ENCODE measurements at places on chromosomes 1 and 21.
A peak's percentile ranks its signal among the peaks of the same experiment; 100 is the strongest.

DNA sequence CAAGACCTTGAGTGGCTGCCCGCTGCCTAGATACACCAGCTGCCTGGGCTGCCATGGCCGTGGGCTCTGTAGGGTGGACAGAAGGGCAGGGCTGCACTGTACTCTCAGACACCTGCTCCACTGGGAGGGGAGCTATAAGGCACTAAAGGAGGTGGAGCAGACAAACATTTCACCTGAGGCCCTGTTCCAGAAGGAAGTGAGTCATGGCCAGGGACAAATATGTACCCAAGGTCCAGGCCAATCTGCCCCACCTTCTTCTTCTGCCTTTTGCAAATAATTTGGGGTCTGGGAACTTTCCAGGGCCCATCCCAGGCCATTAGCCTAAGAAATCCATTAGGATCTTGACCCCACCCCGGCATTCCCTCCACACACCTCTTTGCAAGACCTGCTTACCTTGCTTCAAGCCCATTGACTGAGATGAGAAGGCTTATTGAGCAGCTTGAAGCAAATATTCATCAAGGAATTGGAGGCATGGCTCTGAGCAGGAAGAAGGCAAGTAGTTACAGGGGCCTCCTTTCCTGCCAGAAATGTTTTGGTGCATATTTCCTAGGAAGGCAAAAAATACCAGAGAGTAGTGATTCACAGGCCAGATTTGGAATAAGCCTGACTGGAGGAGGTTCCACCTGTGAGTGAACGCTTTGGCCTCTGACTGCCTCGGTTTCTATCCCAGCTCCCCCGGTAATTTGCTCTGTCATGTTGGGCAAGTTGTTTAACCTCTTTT is at the start of gene CAPN8:
Gene CAPN8, minus strand, starts transcription at position 110 of the 721 bp plus-strand sequence. Its CDS starts 55 bp downstream, at position 55.
- DNase-seq = no peak

- no peak for DNase-seq
These were observed 5.7 kb upstream of the PLPP3 start for GRCh38 chr1:56584910-56585528.

- peak; percentile 84 for DNase-seq
These were observed 9.2 kb upstream of the SFPQ start for GRCh38 chr1:35202048-35202719.

DNA sequence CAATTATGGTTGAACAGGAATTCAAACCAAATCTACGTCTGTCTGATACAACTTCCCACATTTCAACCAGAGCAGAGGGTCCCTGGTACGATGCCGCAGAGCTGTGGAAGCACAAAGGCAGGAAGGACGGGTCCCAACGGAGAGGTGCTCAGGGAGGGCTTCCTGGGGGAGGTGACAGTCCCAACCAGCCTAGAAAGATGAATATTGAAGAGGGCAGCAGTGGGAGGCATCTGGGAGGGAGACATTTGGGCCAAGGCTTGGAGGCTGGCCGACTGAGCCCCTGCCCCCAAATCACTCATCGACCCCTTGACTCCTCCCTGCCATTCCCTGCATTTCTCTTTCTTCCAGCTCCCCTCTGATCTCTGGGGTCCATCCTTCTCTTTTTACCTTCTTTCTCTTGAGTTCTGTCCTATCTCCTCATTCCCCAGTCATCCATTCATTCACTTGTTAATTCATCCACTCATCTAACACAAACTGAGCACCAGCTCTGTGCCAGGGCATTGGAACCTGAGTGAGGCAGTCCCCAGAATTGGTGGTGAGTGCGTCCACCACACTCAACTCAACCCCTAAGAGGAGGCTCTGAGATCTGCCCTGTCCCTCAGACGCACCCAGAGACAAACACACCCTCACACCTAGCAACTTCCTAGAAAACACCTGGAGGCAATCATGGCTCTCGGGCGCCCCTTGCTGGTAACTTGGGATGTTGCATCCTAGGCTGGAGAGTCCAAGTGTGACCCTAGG is 13.2 kb upstream of the CELA3B start:
- DNase-seq = peak; percentile 88

- peak; percentile 70 for DNase-seq
These were observed 111.8 kb downstream of the PLXNA2 start for GRCh38 chr1:208132287-208132882.

DNA sequence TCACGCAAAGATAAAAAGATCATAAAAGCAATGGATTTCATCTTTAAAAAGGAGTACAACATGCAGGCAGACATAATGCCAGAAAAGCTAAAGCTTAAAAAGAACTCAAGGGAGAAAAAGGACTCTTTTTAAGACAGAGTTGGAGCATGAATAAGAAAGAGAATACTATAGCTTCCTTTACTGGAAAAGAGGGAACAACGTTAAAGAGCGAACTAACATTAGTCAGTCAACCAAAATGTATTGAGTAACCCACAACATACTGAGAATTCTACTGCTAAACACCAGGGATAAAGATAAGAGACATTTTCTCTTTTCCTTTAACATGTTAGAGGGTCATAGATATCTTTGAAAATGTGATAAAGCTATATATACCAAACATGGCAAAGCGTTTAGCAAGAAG is 182.0 kb downstream of the DUSP10 start:
- DNase-seq = no peak
